ENCODE measurements at places on chromosomes 3 and 15. TPM values are rescaled to one million over a fixed set of nuclear protein-coding genes. Genes with fewer than 3 reads are reported as not detected.

Gene PIF1
- total RNA-seq, result 70.9 TPM

GRCh38 chr15:89823836-89824606 lies 9.4 kb upstream of the ANPEP start:
- no peaks in the 10 kb centered on the region for H3K36me3 ChIP-seq
- no peak overlapping the region for H3K27ac ChIP-seq
- H3K4me3 ChIP-seq, result no peak overlapping the region

GRCh38 chr3:126848991-126849390 lies 133.9 kb upstream of the PLXNA1 start:
- no peak overlapping the region for H3K4me3 ChIP-seq
- no peaks in the 10 kb centered on the region for H3K36me3 ChIP-seq
- peak overlapping the region; percentile 97 for H3K27ac ChIP-seq
- H3K4me1 ChIP-seq, result peaks cover 15% of the 10 kb centered on the region

- no peak overlapping the region for H3K27ac ChIP-seq
- H3K4me1 ChIP-seq, result peaks cover 6% of the 10 kb centered on the region
- no peak overlapping the region for H3K4me3 ChIP-seq
- H3K36me3 ChIP-seq, result no peaks in the 10 kb centered on the region
- no peaks in the 10 kb centered on the region for H3K27me3 ChIP-seq
- peak; percentile 8 for DNase-seq
These were observed 473.6 kb downstream of the ROBO2 start for GRCh38 chr3:77513542-77513941.

DNA sequence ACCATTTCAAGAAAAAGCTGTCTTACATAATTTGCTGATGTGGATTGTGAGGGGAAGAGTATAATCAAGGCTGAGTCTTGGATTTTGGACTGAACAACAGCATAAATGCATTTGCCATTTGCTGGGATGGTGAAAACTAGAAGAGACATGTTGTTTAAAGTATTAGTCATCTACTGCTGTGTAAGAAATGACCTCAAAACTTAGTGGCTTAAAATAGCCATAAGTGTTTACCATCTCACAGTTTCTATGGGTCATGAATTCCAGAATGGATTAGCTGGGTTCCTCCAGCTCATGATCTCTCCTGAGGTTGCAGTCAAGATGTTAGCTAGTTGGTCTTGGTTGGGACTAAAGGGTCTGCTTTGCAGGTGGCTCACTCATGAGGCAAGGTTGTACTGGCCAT lies 66.2 kb downstream of the SCN11A start:
- H3K36me3 ChIP-seq, result no peaks in the 10 kb centered on the region
- no peak overlapping the region for H3K27ac ChIP-seq
- H3K4me3 ChIP-seq, result no peak overlapping the region
- H3K4me1 ChIP-seq, result no peaks in the 10 kb centered on the region

- H3K4me1 ChIP-seq, result peaks cover 15% of the 10 kb centered on the region
- DNase-seq, result peak; percentile 80
- no peaks in the 10 kb centered on the region for H3K27me3 ChIP-seq
These were observed 119.9 kb downstream of the DGKG start for GRCh38 chr3:186241910-186242821.

DNA sequence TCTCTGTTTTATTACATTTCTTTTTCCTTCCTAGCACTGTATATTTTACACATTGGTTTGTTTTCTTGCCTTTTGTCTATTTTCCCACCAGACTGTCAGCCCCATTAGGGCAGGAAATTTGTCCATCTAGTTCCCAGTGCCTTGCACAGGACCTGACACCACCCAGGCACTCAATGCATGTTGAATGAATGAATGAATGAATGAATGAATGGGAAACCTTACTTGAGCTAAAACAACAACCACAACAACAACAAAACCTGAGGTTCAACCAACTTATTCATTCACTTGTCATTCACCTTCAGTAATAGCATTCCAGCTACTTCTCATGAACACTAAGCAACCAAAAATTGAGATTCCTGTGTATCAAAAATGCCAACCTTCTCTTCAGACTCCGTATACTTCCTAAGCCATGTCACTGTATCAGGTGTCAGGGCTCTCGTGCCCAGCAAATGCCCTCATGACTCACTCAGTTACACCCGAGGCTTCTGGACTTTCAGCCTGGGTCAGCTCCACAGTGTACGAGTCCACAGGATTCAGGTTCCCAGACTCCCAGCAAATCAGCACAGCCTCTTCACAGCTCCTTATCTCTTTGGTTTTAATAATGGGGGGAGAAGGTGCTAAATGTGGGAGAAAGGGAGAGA lies 37.3 kb downstream of the FSD2 start:
- peaks cover 22% of the 10 kb centered on the region for H3K36me3 ChIP-seq
- no peak overlapping the region for H3K27ac ChIP-seq
- no peaks in the 10 kb centered on the region for H3K4me1 ChIP-seq
- H3K27me3 ChIP-seq, result no peaks in the 10 kb centered on the region
- no peak overlapping the region for H3K4me3 ChIP-seq
